Stimulated activated CD4-positive, alpha-beta T cell treated with anti-CD3 and anti-CD28 coated beads, Interleukin-1b, Interleukin-23, amount 100 ng/mL, for 1 hour (primary cell): ENCODE measurements at places on chromosomes 7 and 10.

GRCh38 chr10:129133856-129134255 lies 333.2 kb upstream of the MGMT start:
- no peak for DNase-seq

- no peak for DNase-seq
These were observed 9.6 kb downstream of the PSD start for GRCh38 chr10:102408728-102409603.

DNA sequence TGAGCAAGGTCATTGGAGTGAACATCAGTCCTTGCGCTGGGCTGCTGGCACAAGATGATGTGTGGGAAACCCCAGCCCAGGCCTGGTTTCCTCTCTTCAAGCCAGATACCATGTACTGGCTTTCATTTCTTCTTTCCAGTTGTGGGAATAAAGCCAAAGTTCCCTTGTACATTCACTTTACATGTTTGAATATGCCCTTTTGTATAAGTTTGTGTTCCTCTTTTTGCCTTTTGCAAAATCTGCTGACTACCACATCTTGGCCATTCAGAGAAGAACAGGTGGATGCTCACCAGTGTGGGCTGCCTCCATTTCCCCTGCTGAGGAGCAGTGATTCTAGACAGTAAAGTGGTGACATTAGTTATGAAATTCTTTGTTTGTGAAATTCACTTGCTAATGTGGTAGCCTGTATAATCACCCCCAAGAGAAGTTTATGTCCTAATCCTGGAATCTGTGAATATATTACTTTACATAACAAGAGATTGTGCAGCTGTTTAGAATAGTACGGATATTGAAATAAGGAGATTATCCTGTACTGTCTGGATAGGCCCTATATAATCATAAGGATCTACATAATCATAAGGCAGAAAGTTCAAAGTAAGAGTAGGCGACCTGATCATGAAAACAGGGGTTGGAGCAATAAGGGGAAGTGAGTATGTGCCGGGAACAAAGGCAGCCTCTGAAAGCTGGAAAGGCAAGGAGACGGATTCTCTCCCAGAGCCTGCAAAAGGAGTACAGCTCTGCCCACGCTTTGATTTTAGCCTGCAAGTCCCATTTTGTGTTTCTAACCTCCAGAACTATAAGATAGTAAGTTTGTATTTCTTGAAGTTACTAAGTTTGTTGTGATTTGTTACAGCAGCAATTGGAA lies 18.8 kb upstream of the AOAH start:
- no peak for DNase-seq

DNA sequence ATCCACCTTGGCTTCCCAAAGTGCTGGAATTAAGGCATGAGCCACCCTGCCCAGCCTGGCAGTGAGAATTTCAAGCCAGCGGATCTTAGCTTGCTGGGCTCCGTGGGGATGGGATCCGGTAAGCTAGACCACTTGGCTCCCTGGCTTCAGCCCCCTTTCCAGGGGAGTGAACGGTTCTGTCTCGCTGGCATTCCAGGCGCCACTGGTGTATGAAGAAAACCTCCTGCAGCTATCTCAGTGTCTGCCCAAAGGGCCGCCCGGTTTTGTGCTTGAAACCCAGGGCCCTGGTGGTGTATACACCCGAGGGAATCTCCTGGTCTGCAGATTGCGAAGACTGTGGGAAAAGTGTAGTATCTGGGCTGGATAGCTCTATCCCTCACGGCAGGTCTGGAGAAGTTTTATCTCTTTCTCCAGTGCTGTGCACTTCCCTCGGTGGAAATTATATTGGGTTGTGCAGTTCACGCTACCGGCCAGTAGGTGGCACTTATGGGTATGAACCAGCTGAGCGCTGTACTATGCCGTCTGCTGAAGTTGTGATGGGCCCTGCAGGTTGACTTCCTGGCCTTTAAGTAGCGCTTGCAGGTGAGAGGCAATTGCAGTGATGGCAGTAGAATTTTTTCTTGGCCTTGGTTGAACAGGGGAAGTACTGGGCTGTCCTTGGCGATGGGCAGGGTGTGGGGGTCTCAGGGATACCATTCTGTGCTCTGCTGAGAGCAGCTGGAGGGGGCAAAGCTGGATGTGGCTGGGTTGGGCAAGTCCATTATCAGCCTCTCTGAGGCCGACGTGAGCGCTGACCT lies 138.0 kb upstream of the MTPN start:
- no peak for DNase-seq

DNA sequence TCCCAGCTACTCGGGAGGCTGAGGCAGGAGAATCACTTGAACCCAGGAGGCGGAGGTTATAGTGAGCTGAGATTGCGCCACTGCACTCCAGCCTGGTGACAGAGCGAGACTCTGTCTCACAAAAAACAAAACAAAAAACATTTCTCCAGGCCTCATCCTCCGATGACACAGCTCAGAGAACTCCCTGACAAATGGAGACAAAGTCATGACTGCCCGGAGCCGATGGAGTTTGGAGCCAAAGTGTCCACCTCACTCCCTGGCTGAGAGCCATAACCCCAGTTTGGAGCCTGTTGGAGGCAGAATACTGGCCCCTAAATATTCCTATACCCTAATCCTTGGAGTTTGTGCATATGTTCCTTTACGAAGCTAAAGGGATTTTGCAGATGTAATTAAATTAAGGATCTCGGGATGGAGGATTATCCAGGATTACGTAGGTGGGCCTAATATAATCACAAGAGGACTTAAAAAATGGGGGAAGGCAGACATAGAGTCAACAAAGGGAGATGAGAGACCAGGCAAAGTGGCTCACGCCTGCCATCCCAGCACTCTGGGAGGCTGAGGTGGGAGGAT lies 22.7 kb downstream of the SSC4D start:
- DNase-seq = no peak

GRCh38 chr7:6392712-6393666 lies 54.8 kb downstream of the DAGLB start:
- DNase-seq = no peak

GRCh38 chr7:105580022-105580740 lies 1.1 kb downstream of the EFCAB10 start:
- no peak for DNase-seq

- DNase-seq = no peak
These were observed 71.7 kb downstream of the RAMP3 start for GRCh38 chr7:45229156-45229920.

GRCh38 chr7:44654255-44654796 lies 47.9 kb downstream of the OGDH start:
- DNase-seq = no peak

DNA sequence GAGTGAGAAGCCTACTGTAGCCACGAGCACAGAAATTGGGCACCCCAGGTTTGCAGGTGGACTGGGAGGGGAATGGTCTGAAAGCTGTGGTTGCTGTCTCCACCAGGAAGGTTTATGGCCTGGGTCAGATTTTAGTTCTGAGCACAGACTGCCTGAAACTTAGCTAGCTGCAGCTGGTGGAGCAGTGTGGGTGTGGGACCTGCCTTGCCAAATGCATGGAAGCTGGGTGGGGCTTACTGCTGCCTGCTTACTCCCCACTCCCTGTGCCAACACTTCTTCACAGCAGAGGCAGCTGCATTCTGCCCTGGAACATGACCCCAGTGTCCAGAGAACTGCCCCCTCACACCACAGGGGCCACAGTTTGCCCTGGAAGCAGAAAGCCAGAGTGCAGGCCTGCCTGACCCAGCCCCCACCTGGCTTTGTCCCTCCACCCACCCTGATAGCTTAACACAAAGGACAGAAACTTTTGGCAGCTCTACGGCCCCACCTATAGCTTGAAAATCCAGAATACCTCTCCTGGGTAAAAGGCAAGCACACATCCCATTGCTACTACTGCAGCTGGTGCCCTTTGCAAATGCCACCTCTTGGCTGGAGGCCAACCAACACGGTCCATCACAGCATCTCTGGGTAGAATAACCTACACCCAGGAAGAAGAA lies 281.6 kb downstream of the AGMO start:
- DNase-seq = no peak
